ENCODE measurements at places on chromosomes 2 and 18.

- no peak for DNase-seq
Observed at GRCh38 chr2:224520064-224520463, 65.1 kb downstream of the CUL3 start.

DNA sequence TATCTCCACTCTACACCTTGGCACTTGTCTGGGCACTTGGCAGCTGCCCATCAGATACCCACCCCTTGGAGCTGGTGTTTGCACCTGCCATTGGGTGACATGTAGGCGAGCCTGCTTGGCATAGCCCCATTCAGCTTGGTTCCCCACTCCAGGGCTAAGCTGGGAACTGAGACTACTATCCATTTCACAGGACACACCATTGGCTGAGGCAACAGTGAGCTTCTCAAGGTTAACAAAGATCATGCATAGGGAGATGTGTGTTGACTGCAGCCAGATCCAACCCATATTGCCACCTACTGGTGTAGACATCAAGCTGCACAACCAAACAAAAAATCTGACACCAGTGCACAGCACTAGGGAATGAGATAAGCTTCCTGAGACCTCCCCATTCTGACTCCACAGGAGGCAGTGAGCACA, 1389.8 kb upstream of the TMEFF2 start:
- no peak for DNase-seq

DNA sequence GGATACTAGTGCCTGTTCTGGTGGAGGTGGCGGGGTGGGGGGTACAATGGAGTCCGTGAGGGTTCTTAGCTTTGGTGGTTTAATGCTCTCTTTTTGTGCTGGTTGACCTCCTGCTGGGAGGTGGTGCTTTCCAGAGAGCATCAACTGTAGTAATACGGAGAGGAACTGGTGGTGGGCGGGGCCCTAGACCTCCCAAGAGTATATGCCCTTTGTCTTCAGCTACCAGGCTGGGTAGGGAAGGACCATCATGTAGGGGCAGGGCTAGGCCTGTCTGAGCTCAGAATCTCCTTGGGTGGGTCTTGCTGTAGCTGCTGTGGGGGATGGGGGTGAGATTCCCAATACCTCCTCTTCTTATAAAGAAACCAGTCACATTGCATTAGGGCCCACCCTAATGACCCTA, 27.1 kb downstream of the CAMKMT start:
- no peak for DNase-seq

- DNase-seq: no peak
Observed at GRCh38 chr2:5164776-5165525, 527.2 kb upstream of the SOX11 start.

GRCh38 chr2:207157162-207157481, 8.6 kb downstream of the KLF7 start:
- DNase-seq: no peak

DNA sequence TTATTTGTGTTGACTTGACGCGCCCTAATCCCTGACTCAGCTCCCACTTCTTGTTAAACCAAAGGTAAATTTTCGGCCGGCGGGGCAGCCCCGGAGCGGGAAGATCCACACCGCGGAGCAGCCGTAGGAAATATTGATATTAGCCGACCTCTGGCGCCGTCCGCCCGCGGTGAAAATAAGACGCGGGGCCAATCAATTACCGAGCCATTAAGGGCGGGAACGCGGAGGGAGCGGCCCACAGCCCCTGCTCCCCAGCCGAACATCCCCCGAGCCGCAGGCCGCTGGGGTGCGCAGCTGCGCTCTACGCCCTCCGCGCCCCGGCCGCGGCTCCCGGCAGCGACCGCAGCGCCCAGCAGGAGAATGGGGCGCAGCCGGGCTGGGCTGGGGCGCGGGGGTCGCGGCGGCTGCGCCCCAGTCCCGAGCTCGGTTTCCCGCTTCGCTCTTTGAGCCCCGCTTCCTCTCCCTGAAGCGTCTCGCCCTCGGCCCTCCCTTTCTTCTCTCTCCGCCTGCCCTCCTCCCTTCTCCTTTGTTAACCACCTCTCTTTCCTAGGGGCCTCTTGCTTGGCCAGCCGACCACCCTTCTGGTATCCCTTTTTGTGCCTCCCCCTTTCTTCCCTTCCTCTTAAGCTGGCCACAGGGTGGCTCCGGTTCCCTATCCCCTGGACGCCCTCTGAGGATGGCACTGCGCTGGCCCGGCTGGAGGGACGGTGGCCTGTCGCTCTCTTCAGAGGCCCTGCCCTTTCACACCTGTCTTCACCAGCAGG, 40.9 kb downstream of the CELF4 start:
- no peak for DNase-seq

DNA sequence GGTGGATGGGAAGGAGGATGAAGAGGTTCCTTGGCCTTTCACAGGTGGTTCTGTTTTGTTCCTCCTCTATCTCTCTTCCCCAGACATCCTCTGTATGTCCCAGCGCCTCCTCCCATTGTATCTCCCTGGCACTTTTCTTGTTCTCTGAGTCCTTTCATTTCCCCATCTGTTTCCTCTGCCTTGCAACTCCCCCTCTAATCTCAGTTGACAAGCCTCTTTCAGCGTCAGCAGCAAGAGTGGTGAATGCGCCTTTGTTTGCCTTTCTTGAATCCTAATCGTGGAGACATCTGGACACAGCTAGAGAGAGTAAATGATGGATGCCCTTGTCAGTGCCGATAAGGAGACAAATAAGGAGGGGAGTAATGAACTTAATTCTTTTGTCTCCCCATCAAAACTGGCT, 167.0 kb downstream of the NDUFA10 start:
- no peak for DNase-seq

DNA sequence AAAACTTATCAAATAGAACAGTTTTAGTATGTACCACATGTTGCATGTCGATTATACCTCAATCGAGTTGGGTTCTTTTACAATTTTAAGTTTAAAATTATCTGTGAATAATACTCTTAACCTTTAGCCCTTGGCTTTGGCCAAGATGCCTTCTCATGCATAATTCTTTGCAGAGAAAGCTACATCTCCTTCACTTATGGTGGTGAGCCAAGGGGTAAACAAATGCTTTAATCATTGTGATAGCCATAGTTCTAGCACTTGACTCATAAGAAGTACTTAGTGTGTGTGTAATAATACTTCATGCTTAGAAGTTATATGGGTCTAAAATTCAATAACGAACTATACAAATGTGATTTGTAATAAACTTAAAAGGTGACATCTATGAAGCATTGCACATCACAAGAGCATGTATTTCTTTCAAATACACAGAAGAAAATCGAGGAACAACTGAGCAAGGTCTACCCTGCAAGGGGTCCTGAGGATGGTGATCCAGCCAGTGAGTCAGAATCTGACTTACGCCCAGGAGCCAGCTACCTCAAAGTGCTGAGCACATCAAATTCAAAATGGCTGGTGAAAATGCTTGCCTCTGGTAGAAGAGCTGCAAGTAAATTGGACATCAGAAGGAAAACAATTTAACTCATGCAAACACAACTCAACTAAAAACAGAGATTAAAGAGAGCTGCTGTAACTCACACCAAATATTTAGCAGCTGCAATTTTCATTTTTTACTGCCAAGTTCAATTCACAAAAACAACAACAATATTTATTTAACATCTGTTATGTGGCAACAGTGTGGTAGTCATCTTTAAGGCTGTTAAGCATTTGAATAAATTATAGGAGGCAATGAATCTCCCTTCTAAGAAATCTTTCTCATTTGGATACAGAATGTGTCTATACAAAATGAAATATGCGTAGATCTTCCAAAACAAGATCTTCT, 23.8 kb upstream of the TTC39C start:
- no peak for DNase-seq

- DNase-seq: no peak
Observed at GRCh38 chr2:190977505-190977904, 36.5 kb downstream of the STAT1 start.

DNA sequence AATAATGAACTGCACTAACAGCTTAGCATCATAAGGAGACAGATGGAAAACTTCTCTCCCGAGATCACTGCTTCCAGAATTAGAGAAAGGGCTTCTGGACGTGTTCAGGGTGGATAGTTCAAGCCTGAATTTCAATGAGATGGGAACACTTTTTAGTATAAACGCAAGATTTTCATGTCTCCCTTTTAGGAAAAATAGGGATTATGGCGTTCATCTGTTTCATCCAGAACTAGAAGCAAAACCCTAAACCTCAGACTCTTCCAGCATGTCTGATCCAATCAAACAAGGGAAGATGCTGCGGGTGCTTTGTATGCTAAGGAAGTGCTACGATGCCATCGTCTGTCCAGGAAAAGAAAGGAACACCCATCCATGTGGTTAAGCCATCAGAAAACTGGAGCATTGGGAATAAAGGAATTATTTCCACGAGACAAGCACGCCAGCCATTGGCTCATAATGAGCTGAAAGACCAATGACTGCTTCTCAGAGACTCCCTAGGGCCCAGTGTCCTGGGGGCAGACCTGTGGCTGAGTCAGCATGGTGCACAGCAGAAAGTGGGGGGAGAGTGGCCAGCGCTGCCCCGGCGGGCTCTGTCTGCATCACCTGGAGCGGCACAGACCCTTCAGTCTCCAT, 65.9 kb upstream of the AFF3 start:
- DNase-seq: no peak

GRCh38 chr2:210188190-210188589, 17.0 kb upstream of the KANSL1L start:
- no peak for DNase-seq

DNA sequence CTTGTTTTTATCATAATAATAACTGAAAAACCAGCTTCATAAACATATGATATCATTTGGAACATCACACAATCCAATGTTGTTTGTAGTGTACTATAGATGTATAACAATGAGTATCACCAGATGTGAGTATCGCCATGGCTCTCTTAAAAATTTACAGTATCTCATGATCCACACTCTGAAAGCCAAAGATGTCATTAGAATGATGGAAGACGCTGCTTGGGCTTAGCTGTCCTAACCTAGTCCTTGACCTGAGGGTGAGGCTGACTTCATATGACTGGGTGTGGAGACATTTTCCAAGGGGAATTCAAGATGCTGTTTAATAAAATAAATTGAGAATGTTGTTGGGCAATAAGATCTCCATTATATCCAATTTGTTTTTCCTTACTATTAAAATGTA, 242.6 kb downstream of the RIT2 start:
- DNase-seq: no peak

DNA sequence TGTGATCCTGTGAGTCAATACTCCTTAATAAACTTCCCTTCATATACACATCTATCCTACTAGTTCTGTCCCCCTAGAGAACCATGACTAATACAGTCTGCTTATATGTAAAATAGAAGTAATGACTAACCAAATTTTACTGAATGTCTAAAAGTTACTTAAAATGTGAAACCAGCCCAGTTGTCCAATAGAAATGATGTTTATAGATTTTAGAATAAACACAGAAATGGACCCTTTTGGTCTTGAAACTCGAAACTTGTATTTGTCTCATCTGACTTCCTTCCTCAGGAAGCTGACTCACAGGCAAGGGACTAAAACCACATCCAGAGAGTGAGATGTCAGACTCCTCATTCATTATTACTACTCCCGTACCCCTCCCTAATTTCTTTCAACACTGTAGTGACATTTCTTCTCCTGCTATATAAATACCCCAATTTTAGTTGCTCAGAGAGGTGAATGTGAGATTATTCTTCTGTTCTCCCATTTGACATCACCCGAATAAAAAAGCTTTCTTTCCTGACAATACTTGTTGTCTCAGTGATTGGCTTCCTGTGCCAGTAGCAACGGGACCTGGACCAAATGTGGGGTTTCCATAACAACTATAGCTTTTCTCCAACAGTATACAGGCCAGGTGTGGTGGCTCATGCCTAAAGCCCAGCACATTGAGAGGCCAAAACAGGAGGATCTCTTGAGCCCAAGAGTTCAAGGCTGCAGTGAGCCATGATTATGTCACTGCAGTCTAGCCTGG, 486.0 kb downstream of the ERBB4 start:
- DNase-seq: no peak

DNA sequence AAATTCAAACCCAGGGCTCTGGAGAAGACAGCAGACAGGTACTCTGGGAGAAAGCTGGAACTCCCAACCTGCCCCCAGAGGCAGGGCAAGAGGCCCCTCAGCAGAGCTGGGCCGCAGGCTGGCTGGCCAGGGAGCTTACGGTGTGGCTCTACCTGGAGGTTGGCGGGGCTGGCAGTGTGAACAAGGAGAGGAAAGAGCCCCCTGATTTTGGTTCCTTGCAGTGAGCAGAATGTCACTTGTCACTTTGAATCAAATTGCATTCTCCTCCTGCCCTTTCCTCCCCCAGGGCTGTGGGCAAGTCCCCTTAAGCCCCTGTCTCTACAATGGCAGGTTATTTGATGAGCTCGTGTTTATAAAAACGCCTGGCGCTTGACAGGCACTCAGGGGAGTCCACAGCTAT, 32.6 kb downstream of the MYO7B start:
- no peak for DNase-seq

DNA sequence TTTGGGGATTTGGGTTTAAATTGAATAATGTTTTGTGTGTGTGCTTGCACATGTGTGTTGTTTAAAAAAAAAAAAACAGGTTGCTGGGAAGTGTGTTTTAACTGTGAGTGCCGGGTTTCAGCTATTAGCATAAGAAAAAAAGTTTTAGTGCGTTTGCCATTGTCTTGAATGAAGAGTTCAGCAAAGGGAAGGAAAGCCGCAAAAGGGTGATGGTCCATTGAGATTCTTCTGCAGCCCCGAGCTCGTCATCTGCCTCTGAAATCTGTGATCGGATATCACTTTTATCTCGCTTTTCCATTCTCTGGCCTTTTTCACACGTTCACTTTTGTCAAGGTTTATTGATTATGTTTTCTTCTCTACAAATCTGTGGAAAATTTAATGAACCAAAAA, 4.7 kb downstream of the GLI2 start:
- DNase-seq: no peak

GRCh38 chr18:74880706-74881278, 283.1 kb downstream of the ZNF407 start:
- DNase-seq: no peak

DNA sequence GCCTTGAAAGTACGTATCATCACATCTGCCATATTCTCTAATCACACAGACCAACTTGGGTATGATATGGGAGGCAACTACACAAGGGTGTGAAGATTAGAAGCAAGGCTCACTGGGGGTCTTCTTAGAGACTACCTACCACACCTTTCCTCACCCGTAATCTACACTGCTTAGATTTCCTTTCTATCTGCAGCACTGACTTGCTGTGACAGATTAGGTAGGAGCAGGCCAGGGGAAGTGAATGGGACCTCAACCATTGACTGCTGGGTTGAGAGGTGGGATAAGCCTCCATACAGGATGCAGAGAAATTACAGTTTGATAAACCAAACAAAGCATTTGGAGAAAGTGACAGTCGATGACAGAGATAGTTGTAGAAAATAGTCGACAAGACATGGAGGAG, 119.0 kb upstream of the SERPINE2 start:
- no peak for DNase-seq

- no peak for DNase-seq
Observed at GRCh38 chr2:241873081-241873802, 3.7 kb downstream of the RTP5 start.

DNA sequence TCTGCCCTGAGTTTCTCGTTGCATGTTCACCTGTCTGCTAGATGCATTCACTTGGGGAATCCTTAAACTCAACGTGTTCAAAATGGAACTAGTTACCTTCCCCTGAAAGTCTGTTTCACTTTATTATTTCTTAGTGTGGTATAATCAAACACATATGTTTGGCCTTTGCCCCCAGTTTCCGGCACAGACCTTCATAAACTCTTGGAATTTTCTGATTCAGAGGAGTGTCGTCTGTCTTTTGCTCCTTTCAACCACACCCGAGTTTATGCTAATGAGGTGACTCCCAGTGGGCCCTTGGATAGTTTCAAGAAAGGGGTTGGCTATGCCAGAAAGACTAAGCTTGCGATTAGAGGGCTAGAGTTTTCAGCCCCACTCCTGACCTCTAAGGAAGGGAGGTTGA, 198.9 kb downstream of the CDCA7 start:
- DNase-seq: no peak

Measured in prostate gland (tissue), 2 donors.